ENCODE measurements at places on chromosomes 3 and 15.

DNA sequence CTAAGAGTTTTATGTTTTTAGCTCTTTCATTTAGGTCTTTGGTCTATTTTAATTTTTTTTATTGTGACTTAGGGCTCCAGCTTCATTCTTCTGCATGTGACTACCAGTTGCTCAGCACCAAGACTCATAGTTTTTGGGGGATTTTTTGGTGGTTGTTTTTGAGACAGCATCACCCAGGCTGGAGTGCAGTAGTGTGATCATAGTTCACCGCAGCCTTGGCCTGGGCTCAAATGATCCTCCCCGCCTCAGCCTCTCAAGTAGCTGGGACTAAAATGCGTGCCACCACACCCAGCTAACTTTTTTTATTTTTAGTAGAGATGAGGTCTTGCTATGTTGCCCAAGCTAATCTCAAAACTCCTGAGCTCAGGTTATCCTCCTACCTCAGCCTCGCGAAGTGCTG is 19.4 kb downstream of the CDV3 start:
- no peak for DNase-seq

DNA sequence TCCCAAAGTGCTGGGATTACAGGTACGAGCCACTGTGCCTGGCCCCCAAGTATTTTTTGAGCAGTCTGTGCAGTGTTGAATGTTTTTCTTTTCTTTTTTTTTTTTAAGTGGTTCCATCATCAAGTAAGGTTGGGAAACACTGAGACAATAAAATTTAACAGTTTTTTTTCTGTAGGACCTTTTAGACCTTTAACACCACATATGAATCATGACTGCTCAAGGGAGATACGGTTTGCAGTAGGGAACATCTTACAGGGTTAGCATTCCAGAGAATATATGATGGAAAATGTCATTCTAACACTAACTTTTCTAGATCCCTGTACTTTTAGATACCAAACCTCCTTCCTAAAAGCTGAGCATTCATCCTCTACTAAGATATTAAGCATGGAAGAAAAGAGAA is 41.7 kb downstream of the SNX4 start:
- no peak for DNase-seq

DNA sequence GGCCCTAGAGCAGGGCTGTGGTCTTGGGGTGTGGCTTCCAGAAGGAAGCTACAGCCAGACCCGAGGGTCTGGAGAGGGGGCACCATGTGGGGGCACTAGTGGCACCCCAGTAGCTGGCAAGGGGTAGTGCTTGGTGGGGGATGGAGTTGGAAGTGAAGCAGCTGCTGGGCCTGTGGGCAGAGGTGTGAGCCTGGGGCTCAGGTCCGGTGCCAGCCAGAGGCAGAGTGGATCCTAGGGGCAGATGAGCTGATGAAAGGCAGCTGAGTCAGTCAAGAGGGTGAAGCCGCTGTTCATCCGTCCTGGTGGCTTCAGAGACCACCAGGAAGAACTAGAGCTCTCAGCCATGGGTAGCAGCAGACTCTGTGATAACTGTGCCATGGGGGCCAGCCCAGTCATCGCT is 172.6 kb downstream of the TBC1D2B start:
- DNase-seq: no peak

DNA sequence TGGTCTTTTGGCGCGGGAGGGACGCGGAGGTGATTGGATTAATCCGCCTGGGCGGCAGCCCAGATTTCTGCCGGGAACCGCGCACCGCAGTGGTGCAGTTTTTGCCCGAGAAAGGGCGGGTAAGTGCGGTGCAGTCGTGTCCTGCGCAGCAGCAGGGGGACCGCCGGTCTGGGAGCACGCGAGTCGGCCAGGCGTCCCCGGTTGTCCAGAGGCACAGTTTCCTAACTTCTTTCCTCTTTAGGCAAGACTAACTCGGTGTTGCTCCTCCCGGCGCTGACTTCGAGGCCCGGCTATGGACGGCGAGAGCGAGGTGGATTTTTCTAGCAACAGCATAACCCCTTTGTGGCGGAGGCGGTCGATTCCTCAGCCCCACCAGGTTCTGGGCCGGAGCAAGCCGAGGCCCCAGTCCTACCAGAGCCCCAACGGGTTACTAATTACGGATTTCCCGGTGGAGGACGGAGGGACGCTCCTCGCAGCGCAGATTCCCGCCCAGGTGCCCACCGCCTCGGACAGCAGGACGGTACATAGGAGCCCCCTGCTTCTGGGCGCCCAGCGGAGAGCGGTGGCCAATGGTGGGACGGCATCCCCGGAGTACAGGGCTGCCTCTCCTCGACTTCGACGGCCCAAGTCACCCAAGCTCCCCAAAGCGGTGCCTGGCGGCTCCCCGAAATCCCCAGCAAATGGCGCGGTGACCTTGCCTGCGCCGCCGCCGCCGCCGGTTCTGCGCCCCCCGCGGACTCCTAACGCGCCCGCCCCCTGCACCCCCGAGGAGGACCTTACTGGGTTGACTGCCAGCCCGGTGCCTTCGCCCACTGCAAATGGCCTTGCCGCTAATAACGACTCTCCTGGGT is 736 bp downstream of the ARHGEF26 start:
- no peak for DNase-seq

DNA sequence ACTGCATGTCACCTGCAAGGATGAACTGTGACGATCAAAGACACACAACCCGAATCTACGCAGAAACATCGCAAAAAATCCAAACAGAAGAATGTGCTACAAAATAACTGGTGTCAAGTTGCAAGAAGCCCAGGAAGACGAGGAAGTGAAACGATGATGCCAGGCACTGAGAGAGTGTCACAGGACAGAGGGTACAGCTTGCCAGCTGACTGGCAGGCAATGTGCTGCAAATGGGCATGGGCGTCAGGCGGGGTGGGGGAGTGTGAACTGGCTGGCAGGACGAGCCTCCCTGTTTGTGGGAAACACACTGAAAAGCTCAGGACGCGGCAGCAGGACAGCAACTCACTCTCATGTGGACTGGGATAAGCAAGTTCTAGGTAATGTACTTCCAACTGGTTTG is 28.9 kb upstream of the OCA2 start:
- no peak for DNase-seq

GRCh38 chr3:16319307-16319706 is 54.3 kb downstream of the OXNAD1 start:
- peak; percentile 88 for DNase-seq

DNA sequence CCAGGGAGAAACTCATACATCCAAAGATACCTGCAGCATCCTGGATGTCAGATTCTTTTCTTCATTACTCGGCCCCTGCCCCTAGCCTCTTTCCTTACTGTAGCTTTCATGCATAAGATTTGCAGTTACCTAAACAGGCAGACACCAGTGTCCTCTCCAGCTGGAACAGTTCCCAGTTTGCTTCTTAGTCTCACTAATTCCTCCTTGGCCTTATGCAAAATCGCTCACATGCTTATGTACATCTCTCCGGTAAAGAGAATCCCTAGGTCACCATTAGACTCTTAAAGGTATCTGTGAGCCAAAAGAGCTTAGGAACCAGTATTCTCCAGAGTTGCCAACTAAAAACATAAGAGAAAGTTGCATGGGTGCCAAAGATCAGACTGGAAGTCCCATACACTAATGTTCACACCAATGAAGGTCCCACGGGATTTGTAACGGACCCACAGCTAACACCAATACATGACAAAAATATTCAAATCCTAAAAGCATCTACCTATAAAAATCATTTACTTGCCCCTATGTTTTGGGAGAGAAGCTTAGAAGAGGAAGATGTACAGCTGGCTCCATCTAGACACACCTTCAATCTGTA is 66.6 kb downstream of the CBLB start:
- DNase-seq: no peak

- DNase-seq: peak; percentile 46
Measured at GRCh38 chr3:47266709-47267489, 15.7 kb downstream of the KIF9 start.

DNA sequence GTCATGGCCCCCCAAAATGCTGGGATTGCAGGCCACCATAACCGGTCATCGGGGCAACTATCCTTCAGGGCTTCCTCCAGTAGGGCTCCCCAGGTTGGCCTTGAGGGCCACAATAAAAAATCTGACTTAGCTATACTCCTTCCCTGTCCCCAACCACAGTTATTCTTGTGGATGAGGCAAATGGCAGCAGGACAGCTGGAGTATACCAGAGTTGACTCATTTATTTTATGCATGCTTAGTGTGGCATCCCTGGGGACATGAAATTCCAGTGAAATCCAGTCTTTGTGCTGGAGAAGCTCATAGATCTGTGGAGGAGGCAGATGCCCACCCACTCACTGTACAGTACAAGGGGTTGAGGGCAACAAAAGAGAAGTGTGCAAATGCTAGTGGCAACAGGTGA is 109.5 kb downstream of the RORA start:
- DNase-seq: no peak

DNA sequence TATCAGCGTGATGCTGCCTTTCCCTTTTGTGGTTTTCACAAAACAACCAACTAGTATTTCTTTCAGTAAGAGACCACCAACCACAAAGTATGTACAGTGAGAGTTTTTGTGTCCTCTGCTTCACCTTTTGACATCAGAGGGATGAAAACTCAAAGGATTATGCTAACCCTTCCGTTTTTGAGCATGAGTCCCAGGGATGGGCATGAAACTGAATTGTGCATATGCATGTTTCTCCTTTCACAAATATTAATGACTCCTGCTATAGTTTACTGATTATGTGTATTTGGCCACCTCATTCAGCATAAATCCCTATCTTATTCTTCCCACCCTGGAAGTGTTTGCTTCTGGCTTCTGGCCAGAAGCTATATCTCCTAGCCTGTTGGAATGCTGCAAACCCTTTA is 59.2 kb downstream of the RSRC1 start:
- DNase-seq: no peak

DNA sequence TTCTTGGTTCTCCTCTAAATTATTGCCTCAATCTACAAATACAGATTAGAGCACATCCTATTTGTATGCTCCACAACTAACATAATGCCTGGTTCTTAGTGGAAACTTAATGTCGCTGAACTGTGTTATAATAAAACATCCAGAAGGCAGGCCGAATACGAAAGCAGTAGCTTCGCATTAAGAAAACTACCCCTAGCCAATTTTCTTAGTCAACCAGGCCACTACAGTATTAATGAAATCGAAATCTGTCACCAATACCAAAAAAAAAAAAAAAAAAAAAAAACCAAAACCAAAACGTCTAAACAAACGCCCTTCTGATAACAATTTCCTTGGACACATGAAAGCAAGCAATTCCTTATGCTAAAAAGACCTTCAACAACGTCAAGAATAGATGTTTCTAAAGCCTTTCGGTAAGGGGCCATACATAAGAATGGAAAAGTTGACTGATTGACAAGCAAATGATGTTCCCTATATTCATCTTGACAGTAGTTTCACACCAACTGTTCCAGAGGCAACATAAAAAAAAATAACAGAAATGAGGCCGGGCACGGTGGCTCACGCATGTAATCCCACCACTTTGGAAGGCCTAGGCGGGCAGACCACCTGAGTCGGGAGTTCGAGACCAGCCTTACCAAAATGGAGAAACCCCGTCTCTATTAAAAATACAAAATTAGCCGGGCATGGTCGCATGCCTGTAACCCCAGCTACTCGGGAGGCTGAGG is 1.3 kb downstream of the DENND6A start:
- no peak for DNase-seq

DNA sequence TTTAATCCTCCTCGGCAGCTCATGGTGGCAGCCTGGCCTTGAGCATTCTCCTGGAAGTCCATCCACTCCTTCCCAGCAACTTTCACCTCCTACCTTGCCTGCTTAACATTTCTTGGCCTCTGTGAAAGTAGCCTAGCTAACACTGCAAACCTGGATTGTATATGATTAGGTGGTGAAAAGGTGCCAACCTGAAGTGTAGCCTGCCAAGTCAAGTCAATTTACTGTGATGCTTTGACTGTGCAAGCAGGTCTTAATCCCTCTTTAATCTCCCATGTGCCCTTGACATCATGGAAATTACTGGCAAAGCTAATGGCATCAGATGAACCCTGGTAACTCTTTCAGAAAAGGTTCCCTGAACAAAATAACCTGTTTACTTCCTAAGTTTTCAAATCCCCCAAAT is 169.7 kb upstream of the NR2F2 start:
- no peak for DNase-seq

- DNase-seq: no peak
Measured at GRCh38 chr3:186787642-186788481, 4.5 kb downstream of the EIF4A2 start.

- no peak for DNase-seq
Measured at GRCh38 chr15:34594361-34594760, 10.9 kb upstream of the GOLGA8B start.

GRCh38 chr3:14273901-14274611 is 95.4 kb downstream of the LSM3 start:
- DNase-seq: no peak

DNA sequence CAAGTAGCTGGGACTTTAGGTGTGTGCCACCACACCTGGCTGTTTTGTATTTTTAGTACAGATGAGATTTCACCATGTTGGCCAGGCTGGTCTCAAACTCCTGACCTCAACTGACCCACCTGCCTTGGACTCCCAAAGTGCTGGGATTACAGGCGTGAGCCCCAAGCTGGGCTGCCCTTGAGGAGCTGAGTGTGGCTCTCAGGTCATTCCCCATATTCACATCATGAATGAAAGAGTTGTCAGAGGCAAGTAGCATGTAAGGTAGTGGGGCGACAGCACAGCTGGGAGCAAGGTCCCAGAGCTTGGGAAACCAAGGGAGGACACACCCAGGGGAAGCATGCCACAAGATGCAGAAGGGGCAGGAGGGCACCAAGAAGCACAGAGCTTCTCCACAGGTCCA is 4.9 kb downstream of the CCDC71 start:
- DNase-seq: no peak

DNA sequence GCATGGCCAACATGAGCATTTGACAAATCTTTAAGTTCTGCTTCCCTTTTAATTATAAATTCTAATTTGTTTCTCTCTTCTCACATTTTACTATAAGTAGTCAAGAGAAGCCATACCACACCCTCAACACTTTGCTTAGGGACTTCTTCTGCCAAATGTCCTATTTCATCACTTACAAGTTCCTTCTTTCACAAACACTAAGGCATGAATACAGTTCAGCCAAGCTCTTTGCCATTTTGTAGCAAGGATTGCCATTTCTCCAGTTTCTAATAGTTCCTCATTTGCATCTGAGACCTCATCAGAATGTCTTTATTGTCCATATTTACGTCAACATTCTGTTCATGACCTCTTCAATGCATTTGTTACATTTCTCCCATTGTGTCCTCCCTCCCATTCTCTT is 29.4 kb downstream of the SLC22A14 start:
- DNase-seq: no peak

DNA sequence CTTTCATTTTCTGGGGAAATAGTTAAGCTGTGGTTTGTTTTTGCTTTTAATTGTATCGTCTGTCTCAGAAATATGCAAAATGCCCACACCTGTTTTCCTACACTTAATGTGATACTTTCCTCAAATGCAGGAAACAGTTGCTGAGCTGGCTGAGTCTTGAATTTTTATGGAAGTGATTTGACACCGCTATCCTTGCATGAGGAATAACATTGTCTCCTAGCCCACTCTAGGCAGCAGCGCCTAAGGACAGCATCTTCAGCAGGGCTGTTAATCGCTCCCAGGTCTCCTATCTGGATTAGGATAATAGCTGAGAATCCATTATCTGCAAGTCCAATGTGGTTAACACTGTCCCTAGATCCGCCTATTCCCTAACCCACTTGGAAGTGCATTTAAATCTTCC is 132.6 kb upstream of the NR2E3 start:
- no peak for DNase-seq
